ENCODE measurements at places on chromosomes 7 and 10.
A peak's percentile ranks its signal among the peaks of the same experiment; 100 is the strongest.

DNA sequence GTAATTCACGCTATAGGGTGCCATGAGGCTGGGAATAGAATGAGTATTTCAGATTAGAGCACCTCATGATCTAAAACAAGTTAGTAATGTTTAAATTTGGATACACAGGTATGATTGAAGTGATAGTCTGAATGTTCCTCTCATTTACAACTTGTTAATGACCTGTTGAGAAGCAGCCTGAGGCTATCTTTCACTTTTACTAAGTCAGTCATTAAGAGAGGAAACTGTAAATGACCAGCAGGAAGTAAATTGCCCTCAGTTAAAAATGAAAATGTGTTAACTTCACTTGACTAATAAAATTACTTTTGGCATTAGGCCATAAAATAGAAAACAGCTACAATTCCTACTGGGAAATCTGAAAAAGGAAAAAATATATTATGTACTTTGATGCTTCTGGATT is 1042.0 kb downstream of the DNAJB9 start:
- no peak for DNase-seq

DNA sequence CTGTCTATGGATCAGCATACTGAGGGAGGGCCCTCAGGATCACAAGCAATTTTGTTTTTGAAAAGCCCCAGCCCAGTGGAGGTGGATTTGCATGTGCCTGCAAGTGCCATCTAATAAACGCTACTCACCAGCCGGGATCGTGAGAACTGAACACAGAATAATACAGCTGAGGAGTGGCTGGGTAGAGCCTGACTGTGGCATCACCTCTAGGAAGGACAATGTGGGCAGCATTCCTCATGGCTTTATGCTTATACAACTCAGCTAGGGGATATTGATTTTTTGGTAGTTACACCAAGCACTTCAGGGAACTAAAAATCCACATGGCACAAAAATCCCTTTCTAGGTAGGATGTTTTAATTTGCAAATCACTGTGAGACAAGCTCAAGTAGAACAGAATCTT is 72.7 kb upstream of the PALS2 start:
- no peak for DNase-seq

- no peak for DNase-seq
Measured at GRCh38 chr10:7464691-7465090, 53.9 kb upstream of the SFMBT2 start.

- DNase-seq, result no peak
Measured at GRCh38 chr7:152514771-152515105, 78.9 kb upstream of the KMT2C start.

DNA sequence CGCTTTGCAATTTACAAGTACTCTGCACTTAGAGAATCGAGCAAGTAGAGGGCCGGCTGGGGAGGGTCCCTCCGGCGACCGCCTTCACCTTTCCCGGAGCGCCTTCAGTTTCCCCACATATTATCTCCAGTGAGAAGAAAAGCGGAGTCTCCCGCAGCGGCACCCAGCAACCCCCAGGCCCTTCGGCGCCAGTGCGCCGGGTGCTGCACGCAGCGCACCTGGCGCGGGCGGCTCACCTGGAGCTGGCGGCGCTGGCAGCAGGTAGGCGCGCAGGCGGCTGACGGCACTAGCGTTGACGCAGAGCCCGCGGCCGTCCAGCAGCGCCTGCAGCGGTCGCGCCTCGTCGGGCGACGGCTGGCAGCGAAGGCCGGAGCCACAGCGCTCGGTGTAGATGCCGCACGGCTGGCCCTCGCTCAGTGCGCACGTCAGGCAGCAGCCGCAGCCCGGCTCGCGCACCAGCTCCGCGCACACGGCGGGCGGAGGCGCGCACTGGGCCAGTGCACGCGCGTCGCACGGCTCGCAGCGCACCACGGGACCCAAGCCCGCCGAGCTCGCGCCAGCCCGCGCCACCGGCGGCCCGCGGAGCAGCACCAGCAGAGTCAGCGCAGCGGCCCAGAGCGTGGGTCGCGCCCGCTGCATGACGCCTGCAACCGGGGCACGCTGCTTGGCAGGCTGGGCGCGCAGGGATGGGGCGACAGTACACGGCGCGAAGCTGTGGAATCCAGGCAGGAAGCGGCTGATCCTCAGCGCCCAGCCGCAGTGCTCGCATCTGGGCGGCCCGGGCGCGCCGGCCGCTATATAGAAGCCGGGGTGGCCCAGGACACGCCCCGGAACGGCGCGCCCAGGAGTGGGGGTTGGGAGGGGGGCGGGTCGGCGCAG is at the start of gene IGFBP3:
Gene IGFBP3 (minus strand): TSS at position 771 of the 879 bp plus-strand sequence. CDS start 132 bp downstream, at position 639.
- peak; percentile 74 for DNase-seq

- DNase-seq, result no peak
Measured at GRCh38 chr7:128872394-128872824, 9.8 kb downstream of the ATP6V1F start.

DNA sequence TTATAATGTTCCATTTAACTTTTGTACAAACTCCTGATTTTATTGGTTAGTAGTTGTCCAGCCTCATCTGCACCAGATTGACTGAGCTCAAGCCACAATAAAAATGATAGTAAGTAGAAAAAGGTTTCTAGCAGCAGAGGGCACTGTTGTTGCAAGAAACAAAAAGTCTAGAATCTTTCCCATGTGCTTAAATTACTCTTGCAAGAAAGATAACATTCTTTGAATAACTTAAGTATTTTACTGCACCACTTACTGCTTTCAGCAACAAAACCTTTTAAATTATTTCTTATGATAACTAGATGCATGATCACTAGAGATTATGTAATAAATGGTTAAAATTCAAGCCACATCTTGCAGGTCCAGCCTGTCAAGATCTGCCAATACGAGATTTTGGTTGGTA is 27.0 kb downstream of the LMOD2 start:
- peak; percentile 17 for DNase-seq

- DNase-seq, result no peak
Measured at GRCh38 chr7:12911053-12911452, 223.6 kb downstream of the ARL4A start.

GRCh38 chr7:1296356-1296981 is 63.8 kb downstream of the UNCX start:
- DNase-seq, result no peak

DNA sequence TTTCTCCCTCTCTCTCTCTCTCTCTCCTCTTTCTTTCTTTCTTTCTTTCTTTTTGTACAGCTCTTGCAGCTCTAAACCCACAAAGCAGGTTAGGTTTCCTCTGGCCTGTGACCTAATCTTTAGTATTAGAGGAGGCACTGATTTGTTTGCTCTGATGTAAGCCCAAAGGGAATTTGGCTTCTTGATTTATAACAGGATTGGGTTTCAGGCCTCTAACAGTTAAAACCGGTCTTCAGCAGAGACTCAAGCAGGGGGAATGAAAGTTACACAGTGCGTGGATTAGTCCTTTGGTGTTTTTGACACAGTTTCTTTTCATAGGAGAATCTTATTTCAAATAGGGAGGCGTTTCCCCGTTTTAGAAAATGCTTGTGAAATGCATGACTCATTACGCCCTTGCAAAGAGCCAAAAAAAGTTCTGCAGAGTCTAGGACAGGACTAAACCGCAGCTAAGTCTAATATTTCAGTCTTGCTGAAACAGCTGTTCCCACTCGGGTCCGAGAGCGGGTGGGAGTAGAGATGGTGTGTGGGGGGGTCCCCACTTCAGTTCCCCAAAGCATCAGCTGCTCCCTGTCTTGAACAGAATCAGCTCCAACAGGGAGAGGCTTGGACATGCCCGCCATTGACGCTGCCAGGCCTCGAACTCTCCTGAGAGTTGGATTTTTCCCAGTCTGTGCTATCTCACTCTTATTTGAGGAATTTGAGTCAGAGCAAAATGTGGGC is 296.5 kb upstream of the PITRM1 start:
- DNase-seq, result no peak

GRCh38 chr10:16699435-16700057 is 117.7 kb downstream of the RSU1 start:
- no peak for DNase-seq

DNA sequence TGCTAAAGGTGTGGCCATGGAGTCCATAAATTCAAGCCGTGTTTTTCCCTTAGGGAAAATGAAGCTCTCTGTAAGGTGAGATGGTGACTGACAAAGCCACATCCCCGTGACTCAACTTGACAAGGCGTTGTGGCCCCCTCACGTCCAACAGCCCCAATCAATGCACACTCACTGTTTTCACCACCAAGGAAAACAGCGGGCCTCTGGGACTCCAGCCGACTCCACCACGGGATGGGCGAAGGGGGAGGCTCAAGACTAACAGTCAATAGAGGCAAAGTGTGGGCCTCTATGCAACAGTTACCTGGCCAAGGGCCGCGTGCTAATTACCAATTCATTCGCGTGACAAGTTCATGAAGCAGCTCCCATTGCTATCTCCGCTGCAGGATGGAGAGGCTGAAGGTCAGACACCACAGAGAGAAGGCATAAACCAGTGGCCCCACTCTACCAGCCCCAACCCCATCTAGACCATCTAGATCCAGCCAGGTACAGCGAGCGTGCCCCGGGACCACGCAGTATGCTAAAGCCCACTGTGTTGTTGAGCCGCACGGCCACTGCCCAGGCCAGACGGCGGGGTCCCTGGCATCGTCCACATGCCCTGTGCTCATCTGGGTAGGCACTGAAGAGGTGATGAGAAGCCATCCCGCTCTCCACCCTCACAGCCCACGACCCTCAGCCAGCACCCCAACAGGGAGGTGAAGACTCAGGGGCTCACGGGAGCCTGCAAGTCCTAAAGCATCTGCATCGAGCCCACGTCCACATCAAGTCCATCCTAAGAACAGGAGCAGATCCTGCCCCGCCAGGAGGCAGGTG is 76.1 kb downstream of the PROSER2 start:
- no peak for DNase-seq

DNA sequence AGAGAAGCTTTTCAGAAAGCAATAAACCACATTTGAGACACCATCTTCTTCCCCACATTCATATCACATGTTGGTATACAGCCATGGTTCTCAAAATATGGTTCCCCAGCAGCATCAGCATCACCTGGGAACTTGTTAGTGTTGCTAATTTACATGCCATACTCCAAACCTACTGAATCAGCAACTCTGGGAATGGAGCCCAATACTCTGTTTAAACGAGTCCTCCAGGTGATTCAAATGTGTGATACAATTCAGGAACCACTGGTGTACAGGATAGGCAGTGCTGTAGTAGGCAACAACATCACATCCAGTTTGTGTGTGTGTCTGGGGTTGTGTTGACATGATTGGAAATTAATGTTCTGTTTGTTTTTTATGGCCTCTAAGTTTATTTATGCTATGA is 47.7 kb downstream of the ZNF277 start:
- no peak for DNase-seq

- no peak for DNase-seq
Measured at GRCh38 chr10:45411607-45411940, 37.6 kb downstream of the ALOX5 start.

GRCh38 chr7:135392701-135393100 is 117.2 kb downstream of the CNOT4 start:
- no peak for DNase-seq

DNA sequence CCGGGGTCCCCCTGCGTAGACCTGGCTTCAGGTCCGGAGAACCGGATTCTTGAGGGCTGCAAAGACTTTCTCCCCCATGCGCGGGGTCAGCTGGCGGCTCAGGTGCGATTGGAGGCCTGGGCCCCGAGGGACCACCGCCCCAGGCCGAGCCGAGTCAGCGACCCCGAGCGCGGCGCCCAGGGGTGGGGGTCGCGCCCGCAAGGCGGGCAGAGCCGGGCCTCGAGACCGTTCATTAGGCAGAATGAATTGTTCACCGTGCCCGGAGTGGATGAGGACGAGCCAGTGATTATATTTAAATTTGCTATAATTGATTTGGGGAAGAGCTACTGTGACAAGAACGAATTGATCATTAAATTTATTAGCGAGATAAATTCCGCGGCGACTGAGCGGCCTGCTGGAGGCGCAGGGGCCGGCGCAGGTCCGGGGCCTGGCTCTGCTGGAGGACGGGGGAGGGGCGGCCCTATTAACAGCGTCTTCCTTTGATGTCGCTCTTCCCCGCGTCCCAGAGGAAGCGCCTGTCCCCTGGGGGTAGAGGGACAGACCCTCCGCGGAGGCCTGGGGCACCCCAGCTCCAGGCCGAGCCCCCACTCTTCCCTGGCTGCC is 7.5 kb downstream of the MNX1 start:
- no peak for DNase-seq

- no peak for DNase-seq
Measured at GRCh38 chr7:48781752-48782151, 142.6 kb upstream of the CDC14C start.

DNA sequence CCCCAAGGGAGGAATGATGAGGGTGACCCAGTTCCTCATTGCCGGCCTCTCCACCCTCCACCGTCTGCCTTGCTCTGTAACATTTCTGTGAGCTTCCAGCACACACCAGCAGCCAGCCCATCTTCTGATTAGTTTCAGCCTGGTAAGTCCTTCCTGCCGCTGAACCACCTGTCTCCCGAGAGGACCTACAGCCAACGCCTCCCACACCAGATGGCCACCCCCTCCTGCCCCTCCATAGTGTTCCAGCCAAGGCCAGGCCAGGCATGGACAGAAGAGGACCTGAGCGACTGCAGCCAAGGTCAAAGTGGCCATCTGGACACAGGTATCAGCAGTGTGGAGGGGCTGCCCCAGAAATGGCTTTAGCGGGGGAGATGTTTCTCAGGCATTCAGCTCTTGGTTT is 170.7 kb upstream of the CTBP2 start:
- no peak for DNase-seq

- no peak for DNase-seq
Measured at GRCh38 chr7:16293669-16294425, 127.5 kb downstream of the CRPPA start.

- no peak for DNase-seq
Measured at GRCh38 chr10:42990016-42990720, 86.7 kb upstream of the RET start.

- no peak for DNase-seq
Measured at GRCh38 chr7:19242246-19242645, 97.0 kb upstream of the FERD3L start.

- no peak for DNase-seq
Measured at GRCh38 chr10:615583-616152, 73.8 kb downstream of the DIP2C start.

GRCh38 chr10:122044713-122045112 is 55.8 kb downstream of the TACC2 start:
- DNase-seq, result no peak

DNA sequence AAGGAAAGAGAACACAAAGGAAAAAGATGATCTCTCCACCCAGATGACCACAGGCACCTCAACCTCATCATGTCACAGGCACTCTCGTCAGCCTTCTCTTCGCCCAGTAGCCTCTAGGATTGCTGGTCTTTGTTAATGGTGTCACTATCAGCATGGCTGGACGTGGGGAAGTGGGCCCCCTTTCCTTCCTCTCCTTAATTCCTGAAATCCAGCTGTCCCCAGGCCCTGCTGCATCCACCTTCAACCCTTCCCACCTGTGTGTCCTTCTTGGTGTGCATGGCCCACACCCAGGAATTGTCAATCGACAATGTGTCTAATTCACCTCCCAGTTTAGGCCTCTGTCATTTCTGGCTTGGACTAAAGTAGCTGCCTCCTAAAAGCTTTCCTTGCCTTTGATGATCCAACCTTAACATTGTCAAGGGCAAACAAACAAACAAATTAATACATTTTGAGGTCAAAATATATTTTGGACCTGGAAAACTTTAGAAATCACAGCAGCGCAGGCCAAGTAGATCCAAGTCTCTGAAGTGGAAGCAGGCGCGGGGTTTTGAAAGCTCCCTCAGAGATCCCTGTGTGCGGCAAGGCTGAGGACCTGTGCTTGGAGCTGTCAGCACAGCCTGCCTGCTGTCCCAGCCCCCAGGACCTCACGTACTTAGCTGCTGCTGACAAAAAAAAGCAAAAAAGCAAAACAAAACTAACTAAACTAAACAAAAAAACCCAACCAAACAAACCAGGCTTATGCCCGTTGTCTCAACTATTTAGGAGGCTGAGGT is 193.3 kb upstream of the LYZL2 start:
- DNase-seq, result no peak

GRCh38 chr10:61779950-61780659 is 117.4 kb downstream of the CABCOCO1 start:
- no peak for DNase-seq

Data from neuronal stem cell (in vitro differentiated cells).